ENCODE measurements at places on chromosomes 6 and 20.

- no peak for DNase-seq
Measured at GRCh38 chr6:169398342-169399105, 144.9 kb upstream of the THBS2 start.

- no peak for DNase-seq
Measured at GRCh38 chr6:134289204-134289575, 28.7 kb downstream of the SGK1 start.

DNA sequence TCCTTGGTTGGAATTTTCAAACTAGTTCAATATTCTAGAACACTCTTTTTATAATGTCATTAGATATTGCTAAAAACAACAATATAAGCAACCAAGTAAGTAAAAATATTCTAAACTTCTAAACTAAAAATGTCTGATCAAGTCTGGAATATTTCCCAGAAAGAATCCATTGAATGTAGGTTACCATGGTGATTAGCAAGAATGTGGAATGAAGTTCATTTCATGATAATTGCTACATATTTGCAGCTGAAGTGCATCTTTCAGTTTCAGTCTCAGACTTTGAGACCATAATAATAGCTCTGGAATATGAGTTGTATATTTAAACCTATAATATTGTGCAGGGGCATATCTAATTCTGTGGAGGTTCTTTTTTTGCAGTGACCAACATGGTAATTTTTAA lies 61.0 kb upstream of the NKAIN2 start:
- no peak for DNase-seq

- DNase-seq, result no peak
Measured at GRCh38 chr6:1043458-1043836, 268.5 kb upstream of the FOXQ1 start.

- DNase-seq, result no peak
Measured at GRCh38 chr6:166162599-166163342, 4.9 kb downstream of the TBXT start.

DNA sequence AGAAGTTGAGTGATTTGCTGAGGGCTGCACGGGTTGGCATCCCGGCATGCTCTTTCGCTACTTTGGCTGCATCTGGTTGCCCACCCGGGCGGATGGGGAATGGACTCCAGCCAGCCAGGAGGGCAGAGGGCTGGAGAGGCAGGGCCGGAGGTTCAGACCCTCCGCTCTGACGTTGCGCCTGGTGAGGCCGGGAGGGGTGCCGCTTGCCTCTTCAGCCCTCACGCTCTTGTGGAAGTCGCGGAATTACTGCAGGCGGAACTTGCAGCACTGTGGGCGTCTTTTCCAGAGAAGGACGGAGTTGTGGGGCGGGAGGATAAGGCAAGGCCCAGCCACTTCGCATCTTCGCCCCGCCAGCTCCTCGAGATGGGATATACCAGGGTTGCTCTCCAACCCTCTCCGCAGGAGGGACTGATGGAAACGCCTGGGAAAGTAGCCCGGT lies 656 bp downstream of the RTEL1 start:
- no peak for DNase-seq
